Kidney epithelial cell (primary cell): ENCODE measurements at places on chromosomes 2 and 18. TPM values are rescaled to one million over a fixed set of nuclear protein-coding genes. Genes with fewer than 3 reads are reported as not detected.

ABCB11 gene
- not detected in 2 replicates for total RNA-seq

KCNG2 gene
- not detected in 2 replicates for total RNA-seq

TMEM247 gene
- not detected in 2 replicates for total RNA-seq

UGT1A3 gene
- total RNA-seq, result not detected in 2 replicates

PPP3R1 gene
- 32.8 and 33.7 TPM in 2 replicates for total RNA-seq

HOXD10 gene
- 5.1 and 5.6 TPM in 2 replicates for total RNA-seq

ARHGAP25 gene
- 0.08 TPM in 1 of 2 replicates, not detected in the other for total RNA-seq

FRZB gene
- total RNA-seq, result 0.17 TPM in 1 of 2 replicates, not detected in the other

SP140 gene
- total RNA-seq, result 0.82 and 3.6 TPM in 2 replicates

LOXL3 gene
- 3.3 and 4.2 TPM in 2 replicates for total RNA-seq

LRRTM4 gene
- total RNA-seq, result not detected in 2 replicates

GCG gene
- not detected in 2 replicates for total RNA-seq

PDCL3 gene
- total RNA-seq, result 19.0 and 23.9 TPM in 2 replicates

TOGARAM2 gene
- not detected in 2 replicates for total RNA-seq

ARL4C gene
- total RNA-seq, result 115 and 120 TPM in 2 replicates

ZAP70 gene
- 0.55 TPM in 1 of 2 replicates, not detected in the other for total RNA-seq

ZNF385B gene
- 0.25 TPM in 1 of 2 replicates, not detected in the other for total RNA-seq

MLPH gene
- 27.3 and 44.6 TPM in 2 replicates for total RNA-seq

LCT gene
- total RNA-seq, result not detected in 2 replicates

SERPINB2 gene
- 3.3 and 4.1 TPM in 2 replicates for total RNA-seq

UPP2 gene
- not detected in 2 replicates for total RNA-seq

NEU2 gene
- not detected in 2 replicates for total RNA-seq

ALK gene
- total RNA-seq, result not detected in 2 replicates

NTSR2 gene
- total RNA-seq, result not detected in 2 replicates

PPP4R3B gene
- 42.5 and 48.1 TPM in 2 replicates for total RNA-seq

ZNF804A gene
- total RNA-seq, result not detected in 2 replicates

OBSL1 gene
- total RNA-seq, result 39.8 and 41.0 TPM in 2 replicates

SERPINB10 gene
- not detected in 2 replicates for total RNA-seq

ACP1 gene
- total RNA-seq, result 112 and 120 TPM in 2 replicates

FER1L5 gene
- 0.07 TPM in 1 of 2 replicates, not detected in the other for total RNA-seq

RGPD3 gene
- 0.14 and 0.46 TPM in 2 replicates for total RNA-seq

LONRF2 gene
- total RNA-seq, result 3.3 and 4.1 TPM in 2 replicates

IKZF2 gene
- total RNA-seq, result 3.3 and 4.4 TPM in 2 replicates

CEP68 gene
- total RNA-seq, result 5.2 and 7.5 TPM in 2 replicates

ANKRD62 gene
- not detected in 2 replicates for total RNA-seq

SLC23A3 gene
- 0.84 and 1.2 TPM in 2 replicates for total RNA-seq

SLC4A5 gene
- total RNA-seq, result 1.2 and 1.8 TPM in 2 replicates

KCNIP3 gene
- total RNA-seq, result 5.1 and 7.2 TPM in 2 replicates

ZNF236 gene
- 7.8 and 12.2 TPM in 2 replicates for total RNA-seq

PSTPIP2 gene
- 11.2 and 14.2 TPM in 2 replicates for total RNA-seq

TXNDC2 gene
- not detected in 2 replicates for total RNA-seq

SIGLEC15 gene
- 31.6 and 41.1 TPM in 2 replicates for total RNA-seq

HAAO gene
- 1.5 and 2.8 TPM in 2 replicates for total RNA-seq

PRKCE gene
- total RNA-seq, result 21.0 and 28.5 TPM in 2 replicates

GALNT13 gene
- 0.46 and 0.75 TPM in 2 replicates for total RNA-seq

TACR1 gene
- 0.21 TPM in 1 of 2 replicates, not detected in the other for total RNA-seq

REEP1 gene
- 0.48 and 1.3 TPM in 2 replicates for total RNA-seq

POTEJ gene
- total RNA-seq, result not detected in 2 replicates

TDRD15 gene
- not detected in 2 replicates for total RNA-seq

CXCR4 gene
- total RNA-seq, result 0.68 and 0.88 TPM in 2 replicates

PKP4 gene
- 29.4 and 30.5 TPM in 2 replicates for total RNA-seq

MC2R gene
- total RNA-seq, result not detected in 2 replicates

SERPINB7 gene
- 2.2 and 3.1 TPM in 2 replicates for total RNA-seq

NOSTRIN gene
- total RNA-seq, result 0.42 and 0.89 TPM in 2 replicates

COL6A3 gene
- total RNA-seq, result 81.9 and 124 TPM in 2 replicates

ATP5F1A gene
- total RNA-seq, result 360 and 364 TPM in 2 replicates

TRIB2 gene
- 16.9 and 32.0 TPM in 2 replicates for total RNA-seq

NDUFS1 gene
- 102 and 107 TPM in 2 replicates for total RNA-seq
